ENCODE measurements at places on chromosomes 6 and 20. TPM values are rescaled to one million over a fixed set of nuclear protein-coding genes. Genes with fewer than 3 reads are reported as not detected.

DNA sequence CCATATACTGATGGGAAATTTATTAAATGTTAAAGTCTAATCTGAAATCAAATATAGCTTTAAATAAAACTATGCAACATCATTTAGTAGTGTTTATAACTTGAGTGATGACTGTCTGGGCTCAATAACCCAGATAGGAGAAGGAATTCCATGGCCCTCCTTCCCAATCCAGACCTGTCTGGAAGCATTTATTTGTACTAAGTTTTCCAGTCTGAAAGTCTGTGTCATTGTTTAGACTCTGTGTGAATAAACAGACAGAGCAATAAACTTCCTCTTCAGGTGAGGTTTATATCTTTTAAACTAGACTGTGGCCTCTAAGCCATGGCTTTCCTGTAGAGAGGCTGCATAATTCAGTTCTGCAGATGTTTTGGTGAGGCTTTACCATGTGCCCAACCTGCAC is 176.4 kb downstream of the SOX4 start:
- no peak for DNase-seq

DNA sequence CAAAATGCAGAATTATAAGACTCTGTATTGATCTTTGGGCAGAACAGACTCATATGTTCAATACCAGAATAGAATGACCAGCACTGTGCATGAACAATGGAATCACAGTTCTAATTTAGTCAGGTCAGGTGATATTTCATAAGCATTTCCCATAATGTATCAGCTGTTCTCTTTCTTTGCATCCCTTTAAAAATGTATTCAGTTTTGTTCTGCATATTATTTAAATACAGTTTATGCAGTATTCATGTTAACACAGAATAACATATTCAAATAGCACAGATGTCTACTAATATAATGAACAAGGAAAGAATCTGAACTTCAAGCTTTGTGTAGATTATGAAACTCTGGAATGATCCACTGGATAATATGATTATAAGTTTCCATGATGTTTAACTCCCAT is 128.5 kb downstream of the LAMP5 start:
- DNase-seq, result no peak

The SNAI1 gene
- 1.1 TPM for total RNA-seq

DNA sequence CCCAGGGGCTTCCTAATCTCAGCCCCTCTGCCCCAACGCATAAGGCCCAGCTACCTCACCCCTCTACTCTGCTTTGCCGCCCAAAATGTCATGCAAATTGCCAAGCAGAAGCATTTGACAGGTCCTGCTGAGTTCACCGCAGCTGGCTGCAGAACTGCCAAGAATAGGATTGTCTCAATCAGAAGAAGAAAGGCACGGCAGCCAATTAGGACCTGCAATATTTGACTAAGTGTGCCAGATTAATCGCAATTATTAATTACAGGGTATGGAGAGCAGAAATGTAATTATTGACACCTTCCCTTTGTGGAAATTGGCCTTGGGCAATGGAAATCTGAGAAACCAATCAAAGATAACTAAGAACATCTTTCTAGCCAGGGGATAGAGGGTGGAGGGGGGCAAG is 318.6 kb downstream of the LRFN2 start:
- no peak for DNase-seq

The PTCRA gene
- total RNA-seq, result not detected

- DNase-seq, result no peak
Measured at GRCh38 chr6:142292166-142292924, 9.5 kb upstream of the ADGRG6 start.

DNA sequence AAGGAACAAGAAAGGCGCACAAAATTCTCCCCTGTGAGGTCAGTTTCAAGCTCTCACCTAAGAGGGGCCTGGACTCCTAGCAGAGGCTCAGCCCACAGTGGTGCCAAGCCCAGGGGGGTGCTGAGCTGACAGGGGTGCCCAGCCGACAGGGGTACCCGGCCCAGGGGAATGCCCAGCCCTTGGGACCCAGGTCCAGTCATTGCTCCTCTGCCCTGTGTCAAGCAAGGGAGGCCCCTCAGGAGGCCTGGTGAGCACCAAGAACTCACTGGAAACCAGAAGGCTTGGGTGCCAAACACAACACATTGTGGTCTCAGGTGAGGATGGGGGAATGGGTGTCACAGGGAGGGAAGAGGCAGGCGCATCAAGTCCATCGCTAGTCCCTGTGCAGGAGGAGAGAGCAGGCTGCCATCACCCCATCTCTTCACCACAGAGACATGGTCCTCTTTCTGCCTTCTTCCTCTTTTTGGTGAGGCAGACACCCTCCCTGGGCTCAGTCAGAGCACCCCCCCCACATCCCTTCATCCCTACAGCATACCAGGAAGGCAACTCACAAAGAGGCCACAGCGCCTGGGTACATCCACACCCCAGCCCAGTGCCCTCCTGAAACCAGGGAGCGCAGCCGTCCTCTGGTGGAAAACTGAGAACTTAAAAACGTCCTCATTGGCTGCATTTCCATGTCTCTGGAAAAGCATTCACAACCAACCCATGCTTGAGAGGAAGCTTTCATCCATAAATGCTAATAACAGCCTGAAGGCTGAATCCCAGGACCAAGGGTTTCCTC is 111.3 kb downstream of the BANF2 start:
- DNase-seq, result peak; percentile 56

The C20orf173 gene
- not detected for total RNA-seq

The IMPG1 gene
- not detected for total RNA-seq

The CNKSR3 gene
- total RNA-seq, result 12.8 TPM

- no peak for DNase-seq
Measured at GRCh38 chr6:5537132-5537531, 275.8 kb downstream of the FARS2 start.

GRCh38 chr6:86010915-86011786 is 368.5 kb upstream of the SYNCRIP start:
- DNase-seq, result no peak

- DNase-seq, result no peak
Measured at GRCh38 chr20:23207826-23208540, 121.9 kb upstream of the CD93 start.

DNA sequence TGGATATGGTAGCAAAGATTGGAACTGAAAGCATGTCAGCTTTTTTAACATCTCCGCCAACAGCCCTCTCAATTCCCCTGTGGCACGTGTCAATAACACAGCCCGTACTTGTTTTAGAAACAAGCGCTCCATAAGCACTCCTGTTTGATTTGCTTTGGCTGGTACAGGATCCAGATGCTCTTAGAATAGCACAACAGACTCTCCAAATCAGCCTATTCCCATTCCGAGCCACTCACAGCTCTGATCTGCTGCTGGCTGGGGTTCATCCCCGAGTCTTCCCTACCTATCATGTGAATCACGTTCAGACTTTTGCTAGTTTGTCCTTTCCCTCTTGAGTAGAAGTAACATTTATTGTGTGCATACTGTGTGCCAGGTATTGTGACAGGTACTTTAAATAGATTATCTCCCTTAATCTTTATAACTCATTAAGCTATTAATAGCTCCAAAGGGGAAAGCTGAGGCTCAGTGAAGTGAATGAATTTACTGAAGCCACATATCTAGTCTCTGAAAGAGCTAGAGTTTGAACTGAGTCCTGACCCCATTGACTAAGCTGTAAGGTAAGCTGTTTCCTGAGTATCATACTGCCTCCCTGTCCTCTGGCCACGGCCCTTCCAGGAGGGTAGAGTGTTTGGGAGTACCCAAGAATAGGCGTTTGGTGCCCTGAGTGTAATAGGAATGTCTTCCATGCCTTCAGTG is 46.7 kb downstream of the RALY start:
- DNase-seq, result no peak

The TREM2 gene
- 1.6 TPM for total RNA-seq

- no peak for DNase-seq
Measured at GRCh38 chr20:63343460-63344445, 17.4 kb downstream of the CHRNA4 start.

- DNase-seq, result no peak
Measured at GRCh38 chr6:29696147-29697125, 15.5 kb upstream of the ZFP57 start.

GRCh38 chr6:111589366-111589765 is 16.3 kb downstream of the TRAF3IP2 start:
- DNase-seq, result no peak

GRCh38 chr6:90537027-90537426 is 49.8 kb downstream of the MAP3K7 start:
- DNase-seq, result no peak
